ENCODE measurements at places on chromosomes 2 and 18. TPM values are rescaled to one million over a fixed set of nuclear protein-coding genes. Genes with fewer than 3 reads are reported as not detected.

Gene KCNK3
- 0.53 TPM for total RNA-seq

Gene FZD7
- total RNA-seq: 13.0 TPM

Gene TMEM169
- 1.6 TPM for total RNA-seq

Gene NGEF
- total RNA-seq: 17.5 TPM

Gene FBXO11
- 86.7 TPM for total RNA-seq

Gene RETREG2
- 75.7 TPM for total RNA-seq

Gene TNFRSF11A
- total RNA-seq: 2.7 TPM

Gene GATA6
- 5.3 TPM for total RNA-seq

Gene CENPA
- total RNA-seq: 0.31 TPM

Gene VWA3B
- 0.80 TPM for total RNA-seq

Gene UGT1A6
- total RNA-seq: not detected

Gene ABCG8
- total RNA-seq: not detected

Gene ASPRV1
- 5.6 TPM for total RNA-seq

Gene QPCT
- 4.8 TPM for total RNA-seq

Gene CAPN14
- 0.36 TPM for total RNA-seq

Gene VPS4B
- 60.4 TPM for total RNA-seq

Gene CCDC85A
- total RNA-seq: 3.9 TPM

Gene SERPINB10
- total RNA-seq: not detected

Gene KCNG2
- total RNA-seq: 0.22 TPM

Gene IL36B
- total RNA-seq: not detected

Gene GREB1L
- total RNA-seq: 2.0 TPM

GRCh38 chr2:164523009-164523408 is 98.3 kb downstream of the GRB14 start:
- no peak for DNase-seq

DNA sequence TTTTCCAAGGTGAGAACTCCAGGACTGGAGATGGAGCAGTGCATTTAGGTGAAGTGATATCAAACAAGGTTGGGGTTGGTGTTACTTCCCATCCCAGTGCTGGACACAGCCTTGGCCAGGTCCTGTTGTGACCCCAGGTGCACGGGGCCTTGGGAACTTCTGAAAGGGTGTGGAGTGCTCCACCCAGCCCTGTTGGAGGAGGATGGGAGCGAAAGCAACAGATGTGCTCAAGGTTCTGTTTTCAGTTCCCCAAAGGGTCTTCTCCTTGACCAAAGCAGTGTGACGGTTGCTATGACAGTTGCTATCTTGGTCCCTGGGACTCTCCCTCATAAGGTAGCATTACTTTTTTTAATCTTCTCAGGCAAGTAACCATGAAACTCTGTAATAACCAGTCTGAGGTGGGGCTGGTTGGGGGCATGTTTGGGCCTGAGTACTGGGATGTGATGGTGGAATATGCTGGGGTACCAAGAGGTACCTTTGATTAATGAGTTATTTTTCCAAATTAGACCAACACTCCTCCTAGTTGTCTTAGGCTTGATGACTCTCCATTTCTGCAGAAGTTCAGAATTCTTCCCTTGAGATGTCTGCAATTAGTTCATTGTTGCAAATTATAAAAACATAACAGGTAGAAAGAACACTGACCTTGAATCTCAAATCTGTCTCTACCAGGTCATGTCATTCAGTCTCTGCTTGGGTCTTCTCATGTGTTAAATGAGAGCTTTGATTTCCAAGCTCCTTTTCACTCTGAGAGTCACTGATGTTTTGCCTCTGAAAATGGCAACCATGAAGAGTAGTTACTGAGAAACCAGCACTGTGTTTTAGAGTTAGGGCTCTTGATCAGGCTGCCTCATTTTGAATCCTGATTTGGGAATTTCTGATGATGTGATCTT is 154.5 kb downstream of the RPIA start:
- no peak for DNase-seq

DNA sequence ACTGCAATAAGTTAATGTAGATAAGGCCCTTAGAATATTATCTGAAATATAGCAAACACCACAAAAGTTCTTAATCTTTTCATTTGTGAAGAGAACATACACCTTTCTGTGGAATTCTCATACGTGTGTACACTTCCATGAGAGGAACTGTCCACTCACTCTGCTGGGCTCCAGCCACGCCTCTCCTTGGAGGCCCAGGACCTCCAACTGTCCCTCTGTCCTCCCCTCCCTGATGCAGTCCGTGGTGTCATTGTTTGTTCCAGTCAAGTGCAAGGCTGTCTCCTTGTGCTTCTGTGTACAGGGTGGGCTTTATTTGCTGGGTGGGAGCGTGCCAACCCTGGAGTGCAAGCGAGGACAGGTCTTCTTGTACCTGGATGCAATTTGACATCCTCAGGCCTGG is 8.7 kb downstream of the RAB12 start:
- no peak for DNase-seq

GRCh38 chr2:40173276-40173675 is 278.6 kb downstream of the SLC8A1 start:
- no peak for DNase-seq

- no peak for DNase-seq
Measured at GRCh38 chr2:95009412-95009811, 16.1 kb upstream of the MAL start.

GRCh38 chr2:207984765-207985480 is 40.4 kb downstream of the PLEKHM3 start:
- no peak for DNase-seq

GRCh38 chr2:232336241-232336736 is 42.3 kb upstream of the ALPP start:
- DNase-seq: peak; percentile 42

- peak; percentile 26 for DNase-seq
Measured at GRCh38 chr18:78936251-78937005, 43.2 kb upstream of the SALL3 start.

GRCh38 chr2:104407641-104408040 is 446.3 kb upstream of the POU3F3 start:
- DNase-seq: no peak

DNA sequence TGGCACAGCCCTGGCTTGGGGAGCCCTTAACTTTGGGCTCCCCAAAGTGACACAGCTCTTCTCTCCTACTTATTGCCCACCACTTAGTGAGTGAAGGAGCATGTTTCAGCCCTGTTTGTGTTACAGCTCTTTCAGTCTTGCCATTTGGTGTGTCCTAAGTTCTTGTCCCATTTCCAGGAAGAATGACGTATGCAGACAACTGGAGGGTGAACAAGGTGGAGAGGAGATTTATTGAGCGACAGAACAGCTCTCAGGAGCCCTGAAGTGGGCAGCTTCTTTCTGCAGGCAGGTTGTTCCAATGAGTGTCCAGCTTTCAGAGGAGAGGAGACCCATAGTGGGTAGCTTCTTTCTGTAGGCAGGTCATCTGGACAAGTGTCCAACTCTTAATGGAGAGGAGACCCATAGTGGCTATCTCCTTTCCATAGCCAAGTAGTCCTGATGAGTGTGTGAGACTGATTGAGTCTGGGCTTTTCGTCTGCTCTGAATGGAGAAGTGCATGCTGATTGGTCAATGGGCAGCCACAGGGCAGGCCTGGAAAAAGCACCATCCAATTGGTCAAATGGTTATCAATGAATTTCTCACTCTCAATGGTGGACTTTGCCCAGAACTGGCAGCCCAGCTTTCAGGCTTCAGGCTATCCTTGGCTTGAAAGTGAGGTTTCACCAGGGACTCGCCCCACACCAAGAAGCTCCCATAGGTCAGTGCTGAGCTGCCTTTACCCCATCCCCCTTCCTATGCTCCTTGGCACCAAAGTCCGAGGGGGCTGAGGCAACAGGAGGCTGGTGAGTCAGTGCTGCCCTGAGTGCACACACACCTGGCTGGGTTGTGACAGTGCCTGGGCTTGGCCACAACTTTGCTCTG is 688.2 kb downstream of the NYAP2 start:
- no peak for DNase-seq

DNA sequence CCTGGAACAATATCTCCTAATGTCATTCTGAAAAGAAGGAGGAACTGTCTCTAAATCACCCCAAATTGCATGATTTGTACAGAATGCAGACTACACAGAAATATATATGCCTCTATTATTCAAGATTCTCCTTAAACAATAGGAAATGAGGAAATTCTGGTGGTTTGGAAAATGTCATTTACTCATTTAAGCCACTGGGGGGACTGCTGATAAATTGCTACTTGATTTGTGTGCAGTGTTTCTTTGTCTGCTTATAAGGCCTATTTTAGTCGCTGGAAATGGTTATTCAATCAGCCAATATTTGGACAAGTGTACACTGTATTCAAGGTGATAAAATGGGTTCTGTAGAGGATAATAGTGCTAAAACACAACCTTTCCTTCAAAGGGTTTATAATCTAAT is 801.9 kb upstream of the CELF4 start:
- no peak for DNase-seq

DNA sequence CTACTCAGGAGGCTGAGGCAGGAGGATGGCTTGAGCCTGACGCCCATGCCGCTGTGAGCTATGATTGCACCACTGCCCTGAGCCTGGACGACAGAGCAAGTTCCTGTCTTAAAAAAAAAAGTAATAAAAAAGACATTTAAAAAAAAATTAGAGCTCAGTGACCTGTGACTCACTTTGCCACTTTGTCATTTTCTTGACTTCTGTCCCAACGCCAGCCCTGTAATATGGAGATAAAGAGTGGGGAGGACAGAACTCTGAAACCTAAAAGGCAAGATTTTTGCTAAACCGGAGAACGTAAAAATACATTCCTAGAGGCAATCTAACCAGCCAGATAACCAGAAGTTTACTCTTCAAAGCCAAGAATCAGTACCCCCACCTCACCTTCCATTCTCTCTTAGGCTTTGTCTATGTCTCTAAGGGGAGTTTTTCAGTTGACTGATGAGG is 49.0 kb downstream of the PRKRA start:
- no peak for DNase-seq

GRCh38 chr2:135962366-135963123 is 22.9 kb downstream of the DARS1 start:
- no peak for DNase-seq

DNA sequence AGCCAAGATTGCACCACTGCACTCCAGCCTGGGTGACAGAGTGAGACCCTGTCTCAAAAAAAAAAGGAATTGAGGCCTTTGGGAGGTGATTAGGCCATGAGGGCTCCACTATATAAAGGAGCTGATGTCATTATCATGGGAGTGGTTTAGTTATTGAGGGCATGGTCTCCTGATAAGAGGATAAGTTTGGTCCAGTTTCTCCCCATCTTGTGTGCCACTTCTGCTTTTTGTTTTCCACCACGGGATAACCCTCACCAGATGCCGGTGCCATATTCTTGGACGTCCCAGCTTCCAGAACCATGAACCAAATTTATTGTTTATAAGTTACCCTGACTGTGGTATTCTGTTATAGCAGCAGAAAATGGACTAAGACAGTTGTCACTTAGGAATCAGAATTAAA is 125.8 kb downstream of the C1D start:
- no peak for DNase-seq

GRCh38 chr2:40118622-40119021 is 333.3 kb downstream of the SLC8A1 start:
- no peak for DNase-seq

- no peak for DNase-seq
Measured at GRCh38 chr2:221176667-221177066, 395.4 kb downstream of the EPHA4 start.

- no peak for DNase-seq
Measured at GRCh38 chr2:72263043-72263775, 115.5 kb upstream of the CYP26B1 start.

- DNase-seq: no peak
Measured at GRCh38 chr2:239026711-239027361, 179.0 kb downstream of the TWIST2 start.

- DNase-seq: no peak
Measured at GRCh38 chr2:47508080-47508479, 105.1 kb downstream of the MSH2 start.

DNA sequence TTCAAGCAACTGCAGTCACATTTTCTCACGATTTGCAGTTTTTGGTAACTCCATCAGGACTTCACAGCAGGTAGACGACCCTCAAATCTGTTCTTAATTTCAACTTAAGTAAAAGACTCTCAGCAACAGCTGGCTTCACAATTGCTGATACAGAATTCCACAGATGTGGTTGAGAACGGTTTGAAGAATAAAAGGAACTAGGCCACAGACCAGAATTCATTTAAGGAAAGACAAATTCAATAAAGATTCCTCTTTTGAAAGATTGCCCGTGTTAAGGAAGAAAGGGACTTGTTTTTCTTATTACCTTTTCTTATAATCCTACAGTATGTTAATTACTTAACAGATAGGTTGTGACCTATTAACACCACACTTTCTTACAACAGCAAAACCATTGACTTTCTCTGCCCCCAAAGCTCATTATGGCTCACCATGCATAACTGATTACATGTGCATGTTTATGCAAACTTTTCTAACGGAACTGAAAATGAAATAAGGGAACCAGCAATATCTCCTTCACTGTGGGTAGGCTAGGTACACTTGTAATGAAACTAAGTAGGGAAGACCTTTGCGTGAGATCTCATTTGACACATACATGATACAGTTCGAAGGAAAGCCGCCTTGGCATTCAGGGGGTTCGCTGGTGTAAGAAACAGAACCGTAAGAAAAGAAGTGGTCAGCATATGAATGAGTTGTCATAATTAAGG is 4.7 kb upstream of the ZNF516 start:
- no peak for DNase-seq

GRCh38 chr18:55302167-55302833 is 285.7 kb downstream of the TCF4 start:
- DNase-seq: no peak

DNA sequence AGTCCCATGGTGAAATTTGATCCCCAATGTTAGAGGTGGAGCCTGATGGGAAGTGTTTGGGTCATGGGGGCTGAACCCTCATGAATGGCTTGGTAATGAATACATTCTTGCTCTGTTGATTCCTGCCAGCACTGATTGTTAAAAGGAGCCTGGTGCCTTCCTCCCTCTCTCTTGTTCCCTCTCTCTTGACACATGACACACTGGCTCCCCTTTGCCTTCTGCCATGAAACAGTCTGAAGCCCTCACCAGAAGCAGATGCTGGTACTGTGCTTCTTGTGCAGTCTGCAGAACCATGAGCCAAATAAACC is 30.6 kb upstream of the EPC2 start:
- DNase-seq: no peak

DNA sequence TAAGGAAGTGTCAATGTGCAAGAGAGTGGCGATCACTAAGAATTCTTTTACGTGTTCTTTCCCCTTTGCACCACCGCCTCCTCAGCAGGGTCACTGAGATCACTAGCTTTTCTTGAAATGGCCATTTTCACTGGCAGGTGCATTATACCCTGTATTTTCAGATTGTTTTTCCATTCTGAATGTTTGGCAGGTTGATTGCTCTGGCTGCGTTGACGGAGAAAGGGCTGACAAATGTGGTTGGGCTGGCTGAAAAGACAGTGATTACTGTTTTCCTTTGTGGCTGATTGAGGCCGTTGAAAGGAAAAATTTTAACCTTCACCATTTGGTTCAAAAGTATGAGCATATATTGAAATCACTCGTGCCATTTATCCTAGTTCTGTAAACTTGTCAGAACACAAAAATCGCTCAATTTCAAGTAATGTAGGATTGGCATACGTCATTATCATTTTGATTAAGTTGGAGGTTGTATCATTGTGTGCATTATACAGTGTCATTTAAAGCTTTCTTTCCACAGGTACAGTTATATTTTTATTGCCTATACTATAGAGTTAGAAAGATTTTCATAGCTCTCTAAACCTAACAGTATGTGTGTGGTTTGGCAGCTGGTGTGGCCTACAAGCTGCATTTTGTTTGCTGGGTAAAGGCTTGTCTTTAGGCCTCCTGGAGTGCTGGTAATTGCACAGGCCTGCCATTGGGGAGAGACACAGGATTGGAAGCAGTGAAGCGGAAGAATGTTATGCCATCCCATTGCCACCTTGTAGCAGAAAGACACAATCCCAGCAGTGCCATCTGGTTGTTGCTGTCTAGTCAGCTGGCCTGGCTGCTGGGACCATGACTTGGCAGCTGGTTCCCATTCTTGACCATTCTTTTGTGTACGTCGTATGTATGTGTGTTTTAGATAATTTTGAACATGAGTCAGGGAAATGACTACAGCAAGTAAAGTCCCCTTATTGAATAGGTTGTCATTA is 36.7 kb downstream of the DYNC1I2 start:
- no peak for DNase-seq
